A549 treated with GW870086 at 1 μM for 4 hours (cell line): ENCODE measurements at places on chromosomes 13 and 19. TPM values are rescaled to one million over a fixed set of nuclear protein-coding genes. Genes with fewer than 3 reads are reported as not detected.

The TSHZ3 gene
- total RNA-seq = 2.1 to 2.7 TPM (median 2.5 TPM) in 5 replicates

The RGS9BP gene
- 0.33 to 0.51 TPM (median 0.41 TPM) in 5 replicates for total RNA-seq

The OR7A5 gene
- not detected in 5 replicates for total RNA-seq

The CYP4F8 gene
- not detected in 5 replicates for total RNA-seq

The TEX26 gene
- total RNA-seq = not detected in 5 replicates
